ENCODE measurements at places on chromosomes 3 and 15.

DNA sequence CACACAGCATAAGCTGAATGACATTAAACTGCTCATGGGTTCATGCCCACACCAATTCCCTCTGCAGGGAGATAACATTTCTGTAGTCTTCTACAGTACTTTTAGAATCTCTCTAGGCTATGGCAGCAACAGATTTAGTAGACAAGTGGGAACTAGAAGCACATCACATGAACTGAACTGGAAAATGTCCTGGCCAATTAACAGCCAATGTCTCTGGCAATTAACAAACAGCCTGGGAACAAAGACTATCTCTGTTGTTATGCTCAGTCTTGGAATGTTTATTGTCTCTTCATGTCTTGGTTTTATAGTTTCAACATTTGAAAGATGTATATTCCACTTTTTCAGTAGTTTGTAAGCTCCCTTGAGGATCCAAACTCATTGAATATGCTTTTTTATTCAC lies 523.2 kb upstream of the NAALADL2 start:
- DNase-seq, result no peak

- no peak for DNase-seq
These were observed 10.4 kb downstream of the TMEM41A start for GRCh38 chr3:185488465-185488864.

GRCh38 chr15:33624439-33624838 lies 313.7 kb downstream of the RYR3 start:
- DNase-seq, result no peak

DNA sequence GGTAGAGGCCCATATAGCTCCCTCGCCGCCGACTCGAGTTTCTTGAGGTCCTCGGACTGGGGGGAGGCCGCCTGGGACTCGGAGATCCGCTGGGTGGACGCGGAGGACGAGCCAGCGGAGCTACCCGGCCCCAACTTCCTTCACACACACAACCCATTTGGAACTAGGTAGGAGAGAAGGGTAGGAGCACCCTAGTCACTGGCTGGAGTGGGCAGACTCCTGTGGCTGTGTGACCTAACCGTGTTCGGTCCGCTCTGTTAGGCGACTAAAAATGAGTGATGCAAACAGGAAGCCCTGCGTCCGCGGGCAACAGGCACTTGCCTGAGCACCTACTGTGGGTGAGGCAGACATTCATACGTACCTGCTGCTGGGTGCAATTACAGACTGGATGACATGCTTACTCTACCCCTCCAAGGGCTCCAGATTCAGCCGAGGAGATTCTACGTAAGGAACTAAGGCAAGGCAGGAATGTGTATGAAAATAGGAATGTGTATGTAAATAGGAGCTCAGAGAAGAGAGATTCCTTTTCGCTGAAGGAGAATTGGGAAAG lies 4.6 kb upstream of the SIN3A start:
- no peak for DNase-seq

DNA sequence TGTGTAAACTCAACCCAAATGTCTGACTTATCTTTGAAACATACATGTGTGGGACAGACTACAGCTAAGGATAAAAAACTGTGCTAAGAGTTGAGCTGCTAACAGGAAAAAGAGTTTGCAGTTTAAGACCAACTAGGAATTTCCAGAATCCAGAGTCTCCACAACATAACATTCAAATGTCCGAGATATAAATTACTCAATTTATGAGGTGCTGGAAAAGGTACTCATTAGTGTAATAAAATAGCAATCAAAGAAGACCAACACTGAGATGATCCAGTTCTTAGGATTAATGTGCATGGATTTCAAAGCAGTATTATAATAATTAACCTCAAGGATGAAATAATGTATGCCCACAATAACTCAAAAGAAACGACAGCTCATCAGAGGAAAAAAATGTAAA lies 426.5 kb upstream of the KCNMB2 start:
- no peak for DNase-seq

GRCh38 chr3:186042521-186043202 lies 66.2 kb downstream of the ETV5 start:
- no peak for DNase-seq

DNA sequence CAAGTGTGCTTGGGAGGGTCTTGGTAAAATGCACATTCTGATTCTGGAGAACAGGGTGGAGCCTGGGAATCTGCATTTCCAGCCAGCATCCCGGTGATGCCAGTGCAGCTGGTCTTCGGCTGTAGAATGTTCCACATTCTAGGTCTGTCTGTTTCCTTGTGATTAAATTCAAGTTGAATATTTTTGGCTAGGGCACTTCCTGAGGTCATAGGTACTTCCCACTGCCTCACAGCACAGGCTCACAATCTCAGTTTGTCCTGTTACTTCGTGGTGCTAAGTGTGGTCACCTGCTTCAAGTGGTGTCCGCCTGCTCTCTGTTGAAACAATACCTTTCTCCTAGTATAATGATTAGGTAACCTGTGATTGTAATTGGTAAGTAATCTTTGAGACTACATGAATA lies 40.1 kb downstream of the FLNB start:
- DNase-seq, result no peak

- no peak for DNase-seq
These were observed 27.7 kb upstream of the LRRFIP2 start for GRCh38 chr3:37202035-37202434.

Data from muscle of back (tissue), 13 donors.